ENCODE measurements at places on chromosomes 6 and 20.

GRCh38 chr6:72911463-72912155, 289.7 kb downstream of the KCNQ5 start:
- no peak for DNase-seq

DNA sequence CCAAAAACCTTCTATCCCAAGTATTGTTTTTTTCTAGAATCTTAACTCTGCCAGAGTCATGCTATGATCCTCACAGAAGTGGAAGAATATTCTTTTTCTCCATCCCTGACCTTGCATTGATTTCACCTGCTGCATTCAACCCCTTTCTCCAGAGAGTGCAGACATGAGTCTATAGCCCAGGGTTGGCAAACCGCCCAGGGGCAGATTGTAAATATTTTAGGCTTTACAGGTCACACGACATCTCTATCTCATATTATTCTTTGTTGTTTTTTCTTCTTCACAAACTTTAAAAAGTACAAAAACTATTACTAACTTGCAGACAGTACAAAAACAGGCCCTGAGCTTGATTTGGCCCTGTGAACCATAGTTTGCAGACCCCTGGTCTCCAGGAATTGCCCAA, 112.1 kb upstream of the ASF1A start:
- DNase-seq = no peak

DNA sequence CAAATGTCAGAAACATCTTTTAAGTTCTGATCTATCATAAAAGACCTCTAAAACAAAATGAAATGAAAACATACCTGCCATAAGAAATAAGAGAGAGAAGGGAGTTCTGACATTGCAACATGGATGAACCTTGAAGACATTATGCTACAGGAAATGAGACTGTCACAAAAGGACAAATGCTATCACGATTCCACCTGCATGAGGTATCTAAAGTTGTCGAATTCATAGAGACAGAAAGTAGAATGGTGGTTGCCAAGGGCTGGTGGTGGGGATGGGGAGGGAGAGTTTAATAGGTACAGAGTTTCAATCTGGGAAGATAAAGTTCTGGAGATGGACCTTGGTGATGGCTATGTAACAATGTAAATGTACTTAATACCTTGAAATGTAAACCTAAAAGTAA, 3.3 kb downstream of the EZR start:
- DNase-seq = no peak

- DNase-seq = no peak
These were observed 11.3 kb upstream of the EIF2S2 start for GRCh38 chr20:34123309-34123708.

DNA sequence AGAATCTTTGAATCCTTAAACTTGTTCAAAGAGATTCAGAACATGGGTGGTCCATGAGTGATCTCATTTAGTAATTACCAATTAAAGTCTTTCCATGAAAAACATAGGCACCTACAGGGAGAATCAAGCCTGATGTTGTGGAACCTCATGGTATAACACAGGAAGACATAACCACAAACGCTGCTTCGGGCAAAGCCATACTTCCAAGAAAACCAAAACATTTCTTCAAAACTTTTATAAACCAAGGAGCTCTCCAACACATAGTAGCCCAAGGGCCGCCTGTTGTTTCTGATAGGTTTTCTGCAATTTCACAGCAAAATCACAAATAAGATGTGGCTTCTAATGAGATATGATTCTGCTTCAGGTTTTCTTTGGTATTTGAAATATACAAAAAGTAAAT, 2.5 kb downstream of the CHD6 start:
- DNase-seq = no peak

DNA sequence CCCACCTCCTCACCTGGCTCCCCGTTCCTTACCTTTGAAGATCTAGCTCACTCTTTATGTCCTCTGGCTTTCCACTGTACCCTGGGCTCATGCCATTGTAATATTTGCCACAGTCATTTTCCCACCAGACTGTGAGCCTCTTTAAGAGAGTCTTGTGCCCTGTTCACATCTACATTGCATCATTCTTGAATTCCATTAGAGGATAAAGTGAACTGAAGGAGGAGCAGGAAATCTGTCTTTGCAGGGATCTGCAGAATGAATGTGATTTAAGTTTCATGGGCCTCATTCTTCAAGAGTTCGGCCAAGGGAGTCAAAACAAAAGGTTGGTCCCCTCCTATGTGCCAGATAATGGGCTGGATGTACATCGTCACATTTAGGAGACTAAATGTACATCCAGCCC, 272.6 kb upstream of the CITED2 start:
- DNase-seq = no peak

DNA sequence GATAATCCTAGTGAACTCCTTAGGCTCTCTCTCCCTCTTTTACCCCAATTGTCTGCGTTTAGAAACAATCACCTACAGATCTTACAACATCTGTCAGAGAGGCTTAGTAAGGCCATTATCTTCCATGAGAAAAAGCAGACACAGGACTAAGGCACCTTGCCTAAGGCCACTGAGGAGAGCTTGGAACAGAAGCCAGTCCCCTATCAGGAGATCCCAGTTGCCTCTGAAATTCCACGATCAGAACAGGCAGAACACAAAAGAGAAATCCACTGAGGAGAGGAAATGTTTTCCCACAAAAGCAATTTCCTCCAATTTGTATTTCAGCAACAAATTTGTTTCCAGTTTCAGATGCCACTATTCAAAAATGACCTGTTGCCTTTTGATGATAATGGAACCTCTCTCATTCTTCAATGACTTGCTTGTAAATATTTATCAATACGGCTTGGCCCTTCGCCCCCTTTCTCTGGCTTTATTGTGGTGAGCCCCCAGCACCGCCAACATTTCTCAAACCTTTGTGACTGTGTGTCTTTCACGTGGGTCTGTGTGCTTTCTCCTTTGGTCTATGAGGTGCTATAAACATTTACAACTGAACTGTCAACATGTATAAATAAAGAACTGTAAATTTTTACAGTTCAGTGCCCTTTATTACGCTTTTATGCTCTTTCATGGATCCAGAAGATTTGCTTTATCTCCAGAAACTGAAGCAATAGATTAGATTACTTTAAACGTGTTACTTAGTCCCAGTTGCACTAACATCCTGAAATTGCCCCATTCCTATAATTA, 187.8 kb upstream of the PHACTR1 start:
- no peak for DNase-seq

DNA sequence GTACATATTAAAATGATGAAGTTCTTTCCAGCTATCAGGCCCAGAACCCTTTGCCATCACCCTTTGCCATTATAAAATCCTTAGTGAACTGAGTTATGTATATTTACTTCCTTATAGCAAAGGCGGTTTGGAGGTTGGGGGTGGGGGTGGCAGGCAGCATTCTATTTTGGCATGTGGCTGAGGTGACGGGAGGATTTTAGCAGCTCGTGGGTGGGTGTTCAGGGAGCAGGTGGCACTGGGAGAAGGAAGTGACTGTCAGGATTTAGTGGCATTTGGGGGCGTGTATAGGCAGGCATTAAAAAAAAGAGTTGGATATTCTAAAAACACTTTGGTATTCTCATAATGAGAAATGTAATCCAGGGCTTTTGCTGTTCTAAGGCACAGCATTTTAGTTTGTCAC, 150.7 kb downstream of the RIMS1 start:
- DNase-seq = no peak

DNA sequence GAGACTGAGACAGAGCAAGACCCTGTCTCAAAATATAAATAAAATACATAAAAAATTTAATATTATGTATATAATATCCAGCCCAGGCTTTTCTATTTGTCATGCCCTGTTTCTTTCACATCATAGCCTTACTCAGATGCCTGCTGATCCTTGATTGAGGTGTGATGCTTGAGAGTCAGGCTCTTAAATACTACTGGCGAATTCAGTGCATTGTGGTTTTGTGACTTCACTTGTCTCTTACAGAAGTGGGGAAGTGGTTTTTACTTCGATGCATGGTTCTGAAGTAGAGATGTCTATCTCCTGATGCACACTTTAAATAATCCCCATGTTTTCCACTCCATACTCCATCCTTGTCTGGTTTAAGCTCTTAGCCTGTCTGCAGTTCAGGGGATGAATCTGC, 29.1 kb downstream of the ASXL1 start:
- no peak for DNase-seq

DNA sequence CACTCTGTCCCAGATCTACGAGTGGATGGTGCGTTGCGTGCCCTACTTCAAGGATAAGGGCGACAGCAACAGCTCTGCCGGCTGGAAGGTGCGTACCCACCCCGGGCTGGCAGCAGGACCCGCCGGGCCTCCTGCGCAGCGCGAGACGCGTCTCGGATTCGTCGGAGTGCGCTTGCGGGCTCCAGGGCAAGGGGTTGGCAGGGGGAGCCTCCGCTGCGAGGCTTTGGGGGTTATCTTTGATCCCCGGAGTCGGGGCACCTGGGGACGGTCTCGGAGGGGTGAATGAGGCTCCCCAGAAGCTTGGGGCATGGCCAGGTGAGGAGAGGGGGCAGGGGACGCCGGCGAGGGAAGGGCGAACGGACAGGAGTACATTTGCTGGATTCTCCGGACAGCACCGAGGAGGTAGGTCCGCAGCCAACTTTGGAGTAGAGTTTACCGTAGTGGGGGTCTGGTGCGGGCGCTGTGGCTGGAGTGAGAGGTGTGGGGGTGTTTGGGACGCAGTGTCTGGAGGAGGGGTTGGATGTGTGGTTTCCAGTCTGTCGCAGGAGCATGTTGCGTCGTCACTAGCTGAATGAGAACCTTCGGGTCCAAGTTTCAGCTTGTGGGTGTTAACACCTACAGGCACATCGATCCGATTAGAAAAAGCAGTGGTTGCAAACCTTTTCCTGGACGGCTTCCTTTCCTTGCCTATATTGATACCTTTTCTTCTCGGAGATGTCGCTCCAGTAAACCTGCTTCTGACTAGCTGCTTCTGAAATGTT, 1.2 kb downstream of the FOXO3 start:
- DNase-seq = no peak

DNA sequence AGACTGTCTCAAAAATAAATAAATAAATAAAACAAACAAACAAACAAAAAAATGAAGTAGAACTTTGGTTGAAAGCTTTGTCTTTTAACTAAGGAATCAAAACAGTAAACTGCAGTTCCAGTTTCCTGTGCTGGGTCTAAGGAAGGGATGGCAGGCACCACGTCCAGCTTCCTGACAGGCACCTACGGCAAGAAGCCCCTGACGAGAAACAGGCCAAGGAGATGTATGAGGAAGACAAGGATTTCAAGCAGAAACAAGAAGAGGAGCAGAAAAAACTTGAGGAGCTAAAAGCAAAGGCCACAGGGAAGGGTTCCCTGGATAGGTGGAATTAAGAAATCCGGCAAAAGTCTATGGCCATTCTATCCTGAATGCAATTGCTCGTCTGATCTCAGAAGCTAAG, 8.8 kb downstream of the SNX3 start:
- no peak for DNase-seq

- no peak for DNase-seq
These were observed 31.2 kb downstream of the SRSF3 start for GRCh38 chr6:36625158-36625919.

GRCh38 chr6:76708641-76709331, 636.3 kb upstream of the IMPG1 start:
- DNase-seq = no peak

- DNase-seq = no peak
These were observed 19.6 kb downstream of the FOXC1 start for GRCh38 chr6:1629316-1629715.

GRCh38 chr6:20712011-20712410, 177.8 kb downstream of the CDKAL1 start:
- DNase-seq = no peak

DNA sequence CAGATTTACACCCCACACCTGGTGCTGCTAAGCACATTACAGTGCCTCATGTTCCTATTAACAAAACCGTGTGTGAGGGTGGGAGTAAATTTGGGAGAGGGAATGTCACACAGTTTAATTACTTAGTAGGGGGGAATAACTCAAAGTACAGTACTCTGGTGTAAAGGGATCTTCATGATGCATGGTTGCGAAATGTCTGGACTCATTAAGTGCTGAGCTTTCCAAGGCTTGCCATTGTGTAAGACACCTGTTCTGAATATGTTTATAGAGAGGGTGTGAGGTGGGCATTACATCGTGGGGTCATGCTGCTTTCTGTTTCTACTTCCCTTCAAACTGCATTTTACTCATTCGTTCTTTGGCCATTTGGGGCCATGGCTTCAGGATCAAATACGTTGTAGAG, 181.2 kb downstream of the ADGRG6 start:
- no peak for DNase-seq

- DNase-seq = peak; percentile 23
These were observed 14.9 kb downstream of the MAN1A1 start for GRCh38 chr6:119334535-119335264.

DNA sequence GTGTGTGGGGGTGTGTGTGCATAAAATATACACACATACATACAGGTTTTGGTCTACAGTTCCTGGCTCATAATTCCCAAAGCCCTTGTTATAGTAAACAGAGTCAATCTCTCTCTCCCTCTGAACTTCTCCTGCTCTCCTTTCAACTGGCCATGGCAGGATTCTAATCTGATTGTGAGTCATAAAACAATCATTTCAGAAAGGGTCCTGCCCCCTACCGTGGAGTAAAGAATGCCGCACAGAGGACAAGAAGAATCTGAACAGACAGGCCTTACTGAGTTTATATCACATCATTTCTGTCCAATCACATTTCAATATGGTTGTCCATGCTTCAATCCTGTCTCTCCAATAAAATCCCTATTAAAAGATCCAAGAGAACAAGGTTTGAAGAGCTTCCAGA, 416.9 kb downstream of the FRK start:
- DNase-seq = no peak

- no peak for DNase-seq
These were observed at the start of gene DLL1 for GRCh38 chr6:170290296-170291128. Gene DLL1, minus strand, starts transcription at chr6:170291078. Its CDS starts 939 bp downstream, at chr6:170290139.

DNA sequence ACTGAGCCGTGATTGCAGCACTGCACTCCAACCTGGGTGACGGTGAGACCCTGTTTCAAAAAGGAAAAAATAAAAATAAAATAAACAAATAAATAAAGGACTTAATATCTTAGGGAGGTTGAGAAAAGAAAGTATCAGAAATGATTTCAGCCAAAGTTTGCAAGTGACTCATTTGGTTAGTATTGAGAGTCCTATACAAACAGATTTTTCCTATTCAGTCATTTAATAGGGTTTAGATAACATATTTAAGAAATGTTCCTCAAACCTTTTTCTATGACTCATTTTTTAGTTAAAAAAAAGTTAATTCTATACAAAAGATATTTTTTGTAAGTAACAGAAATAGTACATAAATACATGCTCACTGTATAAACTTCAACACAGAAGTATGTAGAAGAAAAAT, 235.1 kb downstream of the GJA1 start:
- DNase-seq = no peak

DNA sequence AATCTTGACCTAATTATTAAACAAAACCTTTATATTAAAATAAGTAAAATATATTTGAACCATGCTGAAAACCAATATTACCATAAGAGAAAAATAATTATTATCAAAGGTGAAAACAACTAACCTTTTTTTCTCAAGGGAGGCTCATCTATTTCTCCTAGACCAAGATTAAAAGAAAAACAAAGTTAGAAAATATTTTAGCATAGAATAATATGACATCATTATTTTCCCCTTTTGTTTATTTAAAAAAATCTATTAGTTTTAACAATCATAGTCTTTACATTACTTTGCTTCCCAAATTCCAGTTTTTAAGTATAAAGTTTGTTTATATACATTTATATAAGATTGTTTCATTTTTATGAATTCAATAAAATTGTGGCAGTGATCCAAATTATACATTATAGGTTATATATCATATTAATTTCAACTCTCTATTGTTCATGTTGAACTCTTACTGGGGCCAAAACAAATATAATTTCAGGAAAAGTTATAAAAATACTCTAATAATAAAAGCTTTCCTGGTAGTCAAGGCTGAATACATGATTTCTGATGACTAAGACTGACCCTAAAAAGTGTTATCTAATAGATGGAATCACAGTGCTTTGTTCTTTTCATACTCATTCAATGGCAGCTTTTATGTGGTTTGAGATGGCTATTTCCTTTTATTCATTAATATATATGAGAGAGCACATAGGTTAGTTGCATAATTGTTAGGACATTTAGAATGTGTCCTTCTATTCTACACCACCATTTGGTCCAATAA, 89.4 kb downstream of the TRDN start:
- peak; percentile 56 for DNase-seq
